ENCODE measurements at places on chromosomes 3 and 15.

GRCh38 chr3:188215129-188215528, 61.2 kb downstream of the LPP start:
- DNase-seq = no peak

DNA sequence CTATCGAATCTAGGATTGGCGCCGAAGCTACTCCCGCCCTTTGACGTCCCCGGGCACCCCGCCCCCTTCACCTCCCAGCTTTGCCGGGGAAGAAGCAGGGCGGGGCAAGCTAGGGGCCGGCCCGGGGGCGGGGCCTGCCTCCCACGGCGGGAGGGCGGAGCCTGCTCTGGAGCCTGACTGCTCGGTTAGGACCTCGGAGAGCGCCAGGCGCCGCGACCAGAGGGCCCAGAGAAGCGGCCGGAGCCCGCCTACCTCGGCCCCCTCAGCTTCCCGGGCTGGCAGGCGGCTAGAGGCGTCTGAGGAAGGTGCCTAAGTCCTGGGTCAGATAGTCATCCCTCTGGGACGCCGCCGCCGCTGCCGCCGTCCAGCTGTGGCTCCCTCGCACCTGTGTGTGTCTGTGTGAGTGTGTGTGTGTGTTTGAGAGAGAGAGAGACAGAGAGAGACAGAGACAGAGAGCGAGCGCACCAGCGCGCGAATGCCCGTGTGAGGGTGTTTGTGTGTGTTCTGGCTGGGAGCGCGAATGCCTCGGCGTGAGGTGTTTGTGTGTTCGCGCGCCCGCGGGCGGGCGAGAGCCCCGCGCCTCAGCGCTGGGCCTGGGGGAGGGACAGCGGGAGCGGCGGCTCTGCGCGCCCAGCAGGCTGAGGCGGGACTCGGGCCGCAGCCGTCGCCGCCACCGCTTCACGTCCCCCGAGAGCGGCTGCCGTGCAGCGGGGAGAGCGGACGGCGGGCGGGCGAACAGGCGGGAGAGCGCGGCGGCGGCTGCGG, at the start of gene STXBP5L:
TSS of gene STXBP5L (plus strand) at position 176 of the 765 bp plus-strand sequence. CDS start 1,374 bp downstream, outside the sequence.
- DNase-seq = peak; percentile 89

GRCh38 chr15:20106026-20106425, 435.6 kb downstream of the GOLGA6L6 start:
- peak; percentile 6 for DNase-seq

- DNase-seq = peak; percentile 59
Measured at GRCh38 chr15:66622591-66623022, 56.8 kb upstream of the LCTL start.

DNA sequence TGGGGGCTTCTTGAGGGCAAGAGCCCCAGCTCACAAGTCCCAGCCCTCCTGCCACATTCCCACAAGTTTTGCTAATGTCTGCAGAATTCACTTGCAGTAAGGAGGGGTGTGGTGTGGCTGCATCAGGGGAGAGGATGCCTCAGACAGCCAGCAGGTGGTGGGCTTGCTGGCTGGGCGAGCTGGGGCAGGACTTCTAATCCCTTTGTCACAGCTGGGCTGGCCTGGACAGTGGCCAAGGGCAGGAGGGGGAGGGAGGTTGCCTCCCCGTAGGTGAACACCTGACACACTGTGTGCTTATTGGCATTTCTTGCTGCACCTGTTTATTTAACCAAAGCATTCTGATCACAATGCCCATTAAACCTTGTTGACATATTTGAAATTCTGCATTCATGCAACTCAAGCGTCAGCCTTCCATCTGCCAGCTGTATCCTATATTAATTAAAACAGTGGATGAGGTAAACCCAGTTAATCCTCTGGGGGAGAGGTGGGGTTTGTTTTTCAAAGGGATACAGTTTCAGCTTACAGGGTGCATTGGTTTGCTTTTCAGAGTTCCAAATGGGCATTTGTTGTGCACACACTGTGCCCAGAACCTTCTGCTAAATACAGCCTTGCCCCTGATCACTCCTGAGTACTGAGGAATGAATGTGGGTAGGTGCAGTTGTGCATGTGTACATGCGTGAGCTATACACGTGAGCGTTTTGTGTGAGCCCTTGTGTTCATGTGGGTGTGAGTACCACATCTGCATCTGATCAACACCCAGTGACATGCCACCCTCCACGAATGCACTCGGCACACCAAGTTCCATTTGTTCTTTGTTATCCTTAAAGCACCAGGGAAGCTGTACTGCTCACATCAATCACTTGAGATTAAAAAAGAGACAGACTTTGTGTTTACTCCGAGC, 268.7 kb downstream of the XXYLT1 start:
- DNase-seq = peak; percentile 78

DNA sequence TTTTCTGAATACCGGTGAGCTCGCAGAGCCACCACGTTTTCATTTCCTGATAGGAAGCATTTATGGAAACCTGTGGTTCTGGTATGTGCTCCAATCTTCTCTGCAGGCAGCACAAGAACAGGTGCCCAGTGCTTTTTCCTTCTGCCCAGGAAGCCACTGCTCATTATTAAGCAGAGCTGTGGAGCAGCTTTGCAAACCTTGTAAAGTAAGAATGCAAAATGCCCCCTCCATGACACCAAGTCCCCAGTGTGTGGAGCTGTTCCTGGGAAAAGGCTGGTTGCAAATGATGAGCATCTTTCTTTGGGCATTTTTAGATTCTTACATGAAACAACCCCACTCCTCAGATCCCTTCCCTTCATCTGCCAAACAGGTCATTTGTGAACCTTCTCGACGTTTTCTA, 65.7 kb upstream of the MRPL3 start:
- no peak for DNase-seq

GRCh38 chr15:88794001-88794400, 9.2 kb upstream of the ACAN start:
- DNase-seq = no peak

DNA sequence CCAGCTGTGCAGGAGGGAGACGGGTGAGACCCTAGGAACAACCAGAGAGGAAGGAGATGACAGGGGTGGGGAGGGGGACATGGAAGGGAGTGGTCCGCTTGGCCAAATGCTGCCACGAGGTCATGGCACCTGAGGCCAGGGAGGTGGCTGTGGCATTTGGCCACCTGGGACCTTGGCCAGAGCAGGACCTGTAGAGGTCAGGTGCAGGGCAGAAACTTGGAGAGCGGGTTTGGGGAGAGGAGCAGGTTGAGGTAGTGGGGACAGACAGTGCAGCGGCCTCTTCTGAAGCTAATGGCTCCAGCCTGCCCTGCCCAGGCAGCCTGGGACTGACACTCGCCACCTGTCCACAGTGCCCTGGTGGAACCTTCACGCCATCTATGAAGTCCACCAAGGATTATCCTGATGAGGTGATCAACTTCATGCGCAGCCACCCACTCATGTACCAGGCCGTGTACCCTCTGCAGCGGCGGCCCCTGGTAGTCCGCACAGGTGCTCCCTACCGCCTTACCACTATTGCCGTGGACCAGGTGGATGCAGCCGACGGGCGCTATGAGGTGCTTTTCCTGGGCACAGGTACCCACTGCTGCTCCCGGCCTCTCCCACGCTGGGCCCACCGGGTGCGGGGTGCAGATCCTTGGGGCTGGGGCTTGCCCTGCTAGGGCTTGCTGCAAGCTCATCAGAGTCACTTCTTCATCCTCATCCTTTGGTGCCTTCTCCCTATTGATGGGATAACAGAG, 7.0 kb upstream of the GNAT1 start:
- DNase-seq = no peak

DNA sequence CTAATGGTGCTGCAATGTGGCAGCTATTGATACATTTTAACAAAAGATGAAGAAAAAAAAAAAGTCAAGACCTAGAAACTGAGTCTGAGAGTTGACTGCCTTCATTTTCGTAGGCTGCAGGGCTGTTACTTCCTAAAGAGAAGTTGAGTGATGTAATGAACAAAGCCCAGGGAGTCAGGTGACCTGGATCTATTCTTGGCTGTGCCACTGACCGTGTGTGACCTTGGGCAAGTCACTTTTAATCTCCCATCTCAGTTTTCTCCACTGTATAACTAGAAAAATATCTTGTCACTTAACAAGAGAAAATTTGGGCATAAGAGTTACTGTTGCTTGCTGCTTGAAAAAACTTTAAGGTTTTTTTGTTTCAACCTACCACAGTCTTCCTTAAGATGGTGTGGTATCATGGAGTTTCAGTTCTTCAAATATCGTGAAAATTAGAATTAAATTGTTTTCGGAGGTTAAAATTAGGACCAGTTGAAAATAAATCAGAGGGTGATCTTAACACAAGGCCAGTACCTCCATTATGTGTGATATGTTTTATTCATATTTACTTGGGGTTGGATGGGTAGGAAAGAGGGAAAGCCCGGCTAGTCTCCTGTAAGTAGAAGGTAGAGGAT, 5.8 kb downstream of the FMN1 start:
- DNase-seq = no peak

DNA sequence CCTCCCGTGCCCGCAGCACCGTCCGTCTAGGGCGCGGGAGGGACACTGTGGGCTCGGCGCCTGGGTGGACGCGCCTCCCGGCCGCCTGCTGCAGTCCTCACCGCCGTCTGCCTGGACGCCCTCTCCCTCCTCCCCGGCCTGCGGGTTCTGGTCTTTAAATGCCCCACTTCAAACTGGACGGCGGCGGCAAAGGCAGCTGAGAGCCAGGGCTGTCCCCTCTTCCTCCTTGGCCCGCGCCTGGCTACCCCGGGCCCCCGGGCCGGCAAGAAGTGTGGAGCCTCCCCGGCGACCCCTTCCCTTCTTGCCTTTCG, 426 bp downstream of the CBLB start:
- DNase-seq = peak; percentile 60

GRCh38 chr15:97899981-97900380, 60.5 kb upstream of the ARRDC4 start:
- no peak for DNase-seq

- DNase-seq = no peak
Measured at GRCh38 chr3:54357301-54357700, 234.9 kb downstream of the CACNA2D3 start.

DNA sequence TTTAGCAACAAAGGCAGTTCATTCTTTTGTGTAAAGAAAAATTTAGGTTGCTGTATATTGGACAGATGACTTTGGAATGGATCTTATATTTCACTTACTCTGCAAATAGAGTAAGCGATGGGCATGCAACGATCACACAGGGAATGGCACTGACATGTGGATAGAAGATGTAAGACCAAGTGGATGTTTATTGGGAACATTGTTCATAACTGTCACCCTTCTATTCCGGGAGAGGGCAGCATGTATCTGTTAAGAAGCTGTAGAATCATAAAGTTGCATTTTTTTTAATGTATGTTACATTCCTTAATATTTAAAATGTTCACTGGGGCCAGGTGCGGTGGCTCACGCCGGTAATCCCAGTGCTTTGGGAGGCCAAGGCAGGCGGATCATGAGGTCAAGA, 41.2 kb downstream of the HPS3 start:
- DNase-seq = no peak

DNA sequence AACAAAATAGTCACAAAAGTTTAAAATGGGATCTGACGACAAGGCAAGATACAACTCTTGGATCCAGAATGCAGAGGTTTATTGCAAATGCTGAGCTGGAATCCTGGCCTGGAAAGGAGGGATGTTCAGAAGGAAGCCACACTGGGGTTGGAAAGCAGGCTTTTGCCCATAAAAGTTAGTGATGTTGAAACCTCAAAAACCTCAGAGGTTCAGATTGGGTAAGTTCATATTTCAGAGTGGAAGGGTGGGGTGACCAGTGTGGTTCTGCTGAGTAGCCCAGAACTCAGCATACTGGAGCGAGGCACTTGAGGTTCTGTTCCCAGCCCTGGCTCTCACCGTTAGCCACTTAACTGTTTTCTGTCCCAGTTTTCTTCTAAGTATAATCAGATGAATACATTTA, 114.0 kb upstream of the OSTN start:
- no peak for DNase-seq

DNA sequence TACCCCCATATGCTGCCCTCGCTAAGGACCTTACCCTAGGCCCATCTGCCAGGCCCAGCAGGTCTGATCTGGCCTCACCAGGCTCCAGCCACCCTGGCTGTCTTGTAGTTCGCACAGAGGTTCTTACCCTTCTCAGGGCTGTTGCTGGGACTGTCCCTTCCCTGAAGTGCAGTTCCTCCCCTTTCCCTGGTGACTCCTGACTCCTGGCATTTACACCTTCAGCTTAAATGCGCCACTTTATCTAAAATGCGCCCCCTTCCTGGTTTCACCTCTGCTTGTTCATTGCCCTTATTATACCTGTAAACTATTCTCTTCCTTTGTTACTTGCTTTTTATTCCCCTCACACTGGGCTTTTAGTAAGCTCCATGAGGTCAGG, 835 bp upstream of the TTLL3 start:
- DNase-seq = peak; percentile 49

DNA sequence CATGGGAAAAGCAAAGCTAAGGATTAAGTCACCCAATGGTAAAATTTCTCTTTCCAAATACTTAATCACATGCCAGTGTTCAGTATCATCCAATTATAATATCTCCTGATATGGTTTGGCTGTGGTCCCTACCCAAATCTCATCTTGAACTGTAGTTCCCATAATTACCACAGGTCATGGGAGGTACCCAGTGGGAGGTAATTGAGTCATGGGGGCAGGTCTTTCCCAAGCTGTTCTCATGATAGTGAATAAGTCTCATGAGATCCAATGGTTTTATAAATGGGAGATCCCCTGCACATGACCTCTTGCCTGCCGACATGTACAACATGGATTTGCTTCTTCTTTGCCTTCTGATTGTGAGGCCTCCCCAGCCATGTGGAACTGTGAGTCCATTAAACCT, 26.1 kb upstream of the NMB start:
- DNase-seq = no peak

DNA sequence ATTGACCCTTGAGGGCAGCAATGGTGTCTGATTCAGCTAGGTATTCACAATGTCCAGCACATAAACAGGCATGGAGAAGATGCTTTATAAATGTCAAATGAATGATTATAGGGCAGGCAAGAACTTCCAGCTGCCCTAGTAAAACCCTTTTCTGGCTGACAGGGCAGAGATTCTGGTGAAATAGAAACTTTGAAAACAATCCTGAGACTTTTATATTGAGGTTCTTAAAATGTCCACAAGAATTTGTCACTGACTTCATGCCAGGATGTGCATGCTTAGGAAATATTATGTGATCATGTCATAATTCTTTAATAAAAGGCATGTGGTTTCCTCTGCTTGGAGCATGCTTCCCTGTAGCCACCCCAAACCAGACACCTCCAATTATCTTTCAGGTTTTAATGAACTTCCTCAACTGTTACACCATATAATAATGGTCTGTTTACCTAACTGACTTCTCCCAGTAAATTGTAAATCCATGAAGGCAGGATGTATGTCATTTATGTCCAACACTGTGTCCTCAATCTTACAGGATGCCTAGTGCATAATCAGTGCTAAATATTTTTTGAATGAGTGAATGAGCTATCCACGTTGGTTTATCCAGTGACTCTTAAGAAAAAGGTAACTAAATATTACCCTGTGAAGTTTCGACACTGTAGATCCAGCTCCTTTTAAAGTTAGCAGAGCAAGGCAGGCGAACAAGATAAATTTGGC, 43.4 kb upstream of the CLRN1 start:
- no peak for DNase-seq

DNA sequence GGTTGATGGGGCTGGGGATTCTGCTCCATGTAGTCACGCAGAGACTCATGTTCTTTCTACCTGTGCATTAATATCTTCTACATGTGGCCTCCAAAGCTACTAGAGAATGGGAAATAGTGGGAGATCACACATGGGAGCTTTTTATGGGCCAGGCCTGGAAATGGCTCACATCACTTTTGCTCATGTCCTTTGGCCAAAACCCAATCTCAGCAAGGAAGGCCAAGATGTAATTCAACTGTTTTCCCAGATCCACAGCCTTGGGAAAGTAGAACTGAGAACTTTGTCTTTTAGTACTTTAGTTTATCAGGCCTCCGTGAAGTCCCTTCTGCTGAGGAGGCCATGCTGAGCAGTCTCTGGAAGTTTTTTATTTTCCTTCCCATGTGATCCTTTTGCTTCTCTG, 73.2 kb upstream of the SLC4A7 start:
- no peak for DNase-seq
